ENCODE measurements at places on chromosomes 6 and 20.

GRCh38 chr20:53579581-53580375 is 13.9 kb downstream of the ZNF217 start:
- DNase-seq: no peak

DNA sequence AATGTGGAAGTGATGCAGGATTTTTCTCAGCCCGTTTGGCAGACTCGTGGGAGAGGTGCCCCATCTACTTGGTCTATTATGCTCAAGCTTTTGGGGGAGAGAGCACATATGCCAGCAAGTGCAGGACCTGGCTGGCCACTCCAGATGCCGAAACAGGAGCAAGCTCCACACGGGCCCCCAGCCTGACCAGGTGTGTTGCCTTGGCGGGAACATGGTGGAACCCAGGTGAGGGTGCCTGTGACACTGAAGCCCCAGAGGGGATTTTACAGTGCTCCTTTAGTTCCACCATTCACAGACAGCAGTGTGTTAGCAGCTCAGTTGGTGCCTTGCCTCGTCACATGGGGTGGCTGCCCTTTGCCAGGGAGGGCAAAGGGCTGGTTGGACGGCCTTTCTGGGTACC is 798.9 kb downstream of the EYS start:
- DNase-seq: no peak

GRCh38 chr6:42406306-42407280 is 45.1 kb downstream of the TRERF1 start:
- DNase-seq: no peak

- DNase-seq: no peak
Observed at GRCh38 chr6:22135395-22135794, 161.4 kb downstream of the PRL start.

GRCh38 chr20:42041000-42041565 is 422.9 kb upstream of the CHD6 start:
- no peak for DNase-seq

DNA sequence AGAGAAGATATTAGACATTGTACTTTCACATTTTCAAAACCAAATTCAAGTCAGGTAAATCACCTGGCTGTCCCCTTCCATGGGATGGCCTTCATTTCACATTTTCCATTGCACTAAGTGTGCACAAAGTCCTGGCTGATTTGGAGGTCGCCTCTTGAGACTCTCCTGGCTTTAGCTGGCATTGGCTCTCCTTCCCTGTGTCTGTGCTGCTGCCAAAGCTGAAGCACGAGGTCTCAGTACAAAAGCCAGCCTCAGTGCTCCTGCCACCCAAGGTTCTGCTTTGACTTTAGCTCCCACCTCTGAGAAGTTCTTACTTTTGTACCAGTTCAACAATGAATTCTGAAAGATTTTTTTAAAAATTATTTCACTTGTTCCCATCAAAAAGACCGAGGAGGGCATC is 289.2 kb upstream of the CNR1 start:
- no peak for DNase-seq

DNA sequence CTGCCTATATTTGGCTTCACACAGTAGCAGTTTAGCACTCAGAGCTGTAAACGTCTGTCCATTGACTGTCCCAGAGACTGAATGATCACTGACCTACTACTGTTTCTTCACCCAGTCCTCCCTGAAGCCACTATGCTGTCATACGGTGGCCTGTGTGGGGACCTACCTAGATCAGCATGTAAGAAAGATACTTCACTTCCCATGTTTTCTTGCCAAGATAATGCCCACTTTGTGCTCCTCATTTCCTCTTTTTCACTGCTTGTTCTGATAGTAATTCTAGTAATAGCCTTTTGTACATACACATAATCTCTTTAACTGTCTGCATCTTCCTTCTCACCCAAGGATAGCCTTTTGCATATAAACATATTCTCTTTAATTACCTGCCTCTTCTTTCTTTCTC is 109.9 kb upstream of the TIAM2 start:
- DNase-seq: no peak

DNA sequence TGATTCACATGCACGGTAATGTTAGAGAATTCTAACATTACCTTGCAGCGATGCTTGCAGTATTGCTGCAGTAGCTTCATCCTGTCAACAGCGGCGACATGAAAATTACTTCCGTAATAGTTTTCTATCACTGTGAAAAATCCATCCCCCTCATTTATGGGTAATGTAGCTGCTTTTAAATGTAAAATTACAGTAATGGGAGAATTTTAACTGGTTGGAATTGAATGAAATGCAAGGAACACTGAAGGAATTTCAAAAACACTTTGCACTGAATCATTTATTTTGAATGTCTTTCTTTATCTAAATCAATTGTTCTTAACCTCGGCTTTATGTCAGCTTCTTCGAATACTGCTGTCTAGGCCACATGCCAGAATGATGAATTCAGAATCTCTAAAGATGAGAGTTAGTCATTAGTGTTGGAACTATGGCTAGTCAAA is 102.4 kb upstream of the HIVEP1 start:
- DNase-seq: no peak

DNA sequence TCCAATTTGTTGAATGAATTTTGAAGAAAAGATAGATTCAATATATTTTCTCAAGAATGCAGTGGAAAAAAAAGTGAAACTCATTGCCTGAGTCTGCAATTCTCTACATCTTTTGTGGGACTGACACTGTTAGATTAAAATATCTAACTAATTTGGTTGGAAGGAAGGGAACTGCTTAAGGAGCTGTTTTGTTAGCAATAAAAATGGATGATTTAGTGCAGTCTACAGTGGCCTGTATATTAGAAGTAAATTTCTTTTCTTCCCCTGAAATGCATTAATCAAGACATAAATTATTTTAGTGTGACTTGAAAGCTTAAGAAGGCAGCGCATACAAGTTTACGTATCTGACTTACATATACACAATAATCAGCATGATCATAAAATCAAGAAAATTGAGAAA is 1332.6 kb downstream of the EPHA7 start:
- DNase-seq: no peak

GRCh38 chr20:53952528-53953096 is 117.8 kb downstream of the BCAS1 start:
- DNase-seq: no peak

All from NCI-H510A treated with DMSO at 0.1 percent for 48 hours (cell line).